A549 treated with GW870086 at 1 μM for 4 hours (cell line): ENCODE measurements at places on chromosomes 3 and 15. TPM values are rescaled to one million over a fixed set of nuclear protein-coding genes. Genes with fewer than 3 reads are reported as not detected.

Gene GPR160
- total RNA-seq, result 1.2 to 2.1 TPM (median 1.6 TPM) in 5 replicates

Gene CFAP91
- total RNA-seq, result 0.11 to 0.43 TPM (median 0.31 TPM) in 4 of 5 replicates, not detected in the other

Gene ARPIN
- 8.5 to 13.6 TPM (median 12.6 TPM) in 5 replicates for total RNA-seq

Gene CADM2
- total RNA-seq, result 0.10 to 0.38 TPM (median 0.29 TPM) in 3 of 5 replicates, not detected in the others

Gene MRAS
- total RNA-seq, result 7.1 to 11.4 TPM (median 9.2 TPM) in 5 replicates

Gene ROPN1
- not detected in 5 replicates for total RNA-seq

Gene FAM81A
- total RNA-seq, result 8.2 to 13.5 TPM (median 12.2 TPM) in 5 replicates

Gene SERINC4
- not detected in 5 replicates for total RNA-seq

Gene ROBO2
- total RNA-seq, result not detected in 5 replicates

Gene FMN1
- 0.23 to 0.70 TPM (median 0.28 TPM) in 5 replicates for total RNA-seq

Gene REC114
- not detected in 5 replicates for total RNA-seq

Gene BSN
- total RNA-seq, result 0.05 to 0.22 TPM (median 0.15 TPM) in 5 replicates

Gene HRH1
- 7.8 to 9.8 TPM (median 8.3 TPM) in 5 replicates for total RNA-seq

Gene RBP2
- not detected in 5 replicates for total RNA-seq

Gene OR5K2
- not detected in 5 replicates for total RNA-seq

Gene WNT7A
- total RNA-seq, result 0.06 to 0.19 TPM (median 0.07 TPM) in 5 replicates

Gene SLC51A
- not detected in 5 replicates for total RNA-seq

Gene MON1A
- 5.6 to 9.7 TPM (median 7.5 TPM) in 5 replicates for total RNA-seq

Gene SCAMP5
- total RNA-seq, result 10.1 to 14.2 TPM (median 12.0 TPM) in 5 replicates

Gene SAMMSON
- not detected in 5 replicates for total RNA-seq

Gene TMCO5A
- total RNA-seq, result not detected in 5 replicates

Gene LMCD1
- 63.0 to 73.8 TPM (median 69.9 TPM) in 5 replicates for total RNA-seq

Gene PRR23E
- not detected in 5 replicates for total RNA-seq

Gene GPR171
- total RNA-seq, result not detected in 5 replicates

Gene TMC3
- total RNA-seq, result not detected in 5 replicates

Gene ARHGAP31
- total RNA-seq, result 0.85 to 1.3 TPM (median 1.3 TPM) in 5 replicates

Gene TOPAZ1
- total RNA-seq, result not detected in 5 replicates

Gene IL17RB
- total RNA-seq, result 0.71 to 1.2 TPM (median 0.96 TPM) in 5 replicates

Gene RASGRF1
- 0.10 to 0.36 TPM (median 0.30 TPM) in 5 replicates for total RNA-seq

Gene UBA3
- 21.4 to 28.3 TPM (median 25.2 TPM) in 5 replicates for total RNA-seq

Gene CAMK2N2
- 0.80 to 1.7 TPM (median 1.4 TPM) in 5 replicates for total RNA-seq

Gene CAMK1
- total RNA-seq, result 15.3 to 18.5 TPM (median 16.8 TPM) in 5 replicates

Gene DMXL2
- total RNA-seq, result 11.1 to 20.3 TPM (median 17.2 TPM) in 5 replicates

Gene ATP13A3
- 19.7 to 40.3 TPM (median 34.3 TPM) in 5 replicates for total RNA-seq

Gene BMF
- 0.73 to 1.6 TPM (median 1.3 TPM) in 5 replicates for total RNA-seq

Gene AGTR1
- total RNA-seq, result 0.49 to 0.77 TPM (median 0.55 TPM) in 5 replicates

Gene SLC12A1
- not detected in 5 replicates for total RNA-seq

Gene FETUB
- total RNA-seq, result 0.08 to 0.16 TPM (median 0.14 TPM) in 3 of 5 replicates, not detected in the others

Gene TRPM1
- total RNA-seq, result not detected in 5 replicates

Gene SCN11A
- 0.02 TPM in 1 of 5 replicates, not detected in the others for total RNA-seq

Gene SCG5
- 1.8 to 3.2 TPM (median 2.7 TPM) in 5 replicates for total RNA-seq

Gene ARHGEF26
- 7.1 to 10.1 TPM (median 8.7 TPM) in 5 replicates for total RNA-seq

Gene CHMP2B
- 76.5 to 87.6 TPM (median 79.6 TPM) in 5 replicates for total RNA-seq

Gene MYEF2
- total RNA-seq, result 11.6 to 17.6 TPM (median 15.7 TPM) in 5 replicates

Gene EFCC1
- total RNA-seq, result 0.06 TPM in 1 of 5 replicates, not detected in the others

Gene AADAC
- 11.4 to 14.2 TPM (median 13.5 TPM) in 5 replicates for total RNA-seq
